ENCODE measurements at places on chromosomes 4 and X. TPM values are rescaled to one million over a fixed set of nuclear protein-coding genes. Genes with fewer than 3 reads are reported as not detected.

HELT gene
- total RNA-seq = not detected

FOXR2 gene
- not detected for total RNA-seq

ENAM gene
- total RNA-seq = 0.94 TPM

LGI2 gene
- total RNA-seq = not detected

NRK gene
- total RNA-seq = 0.47 TPM

ENPEP gene
- total RNA-seq = 0.17 TPM

REELD1 gene
- not detected for total RNA-seq

NXF2 gene
- not detected for total RNA-seq

SMPX gene
- not detected for total RNA-seq

CWH43 gene
- total RNA-seq = not detected

AMTN gene
- not detected for total RNA-seq

MAGEA2 gene
- not detected for total RNA-seq

TLL1 gene
- total RNA-seq = not detected

TCP11X2 gene
- not detected for total RNA-seq

TMEM156 gene
- total RNA-seq = 0.17 TPM

RAI2 gene
- 1.1 TPM for total RNA-seq

IL9R gene
- not detected for total RNA-seq

Data from bronchial smooth muscle cell (primary cell).